CD8-positive, alpha-beta memory T cell (primary cell): ENCODE measurements at places on chromosomes 6 and 20.
A peak's percentile ranks its signal among the peaks of the same experiment; 100 is the strongest.

GRCh38 chr6:40796260-40797221 is 209.4 kb upstream of the LRFN2 start:
- DNase-seq, result no peak

GRCh38 chr6:155701342-155701741 is 245.7 kb upstream of the NOX3 start:
- DNase-seq, result no peak

- DNase-seq, result no peak
These were observed 56.4 kb downstream of the LYRM4 start for GRCh38 chr6:5204376-5204775.

DNA sequence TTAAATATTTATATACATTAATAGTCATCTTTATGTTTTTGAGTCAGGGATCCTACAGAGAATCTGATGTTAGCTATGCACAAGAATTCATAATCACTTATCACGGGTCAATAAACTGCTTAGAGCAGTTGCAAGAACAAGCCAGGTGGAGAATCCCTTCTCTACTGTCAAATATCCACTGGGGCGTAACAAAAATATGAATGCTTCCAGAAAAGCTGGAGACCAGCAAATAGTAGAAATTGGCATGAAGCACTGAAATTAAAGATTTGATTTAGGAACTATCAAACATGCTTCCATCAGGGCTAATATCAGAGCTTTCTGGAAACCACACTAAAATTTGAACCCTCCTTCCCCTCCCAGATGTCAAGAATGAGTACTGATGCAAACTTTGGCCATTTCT is 37.3 kb downstream of the ADGRG6 start:
- no peak for DNase-seq

GRCh38 chr20:63966944-63967322 is 2.8 kb downstream of the ZNF512B start:
- no peak for DNase-seq

- peak; percentile 40 for DNase-seq
These were observed 274.9 kb downstream of the UTRN start for GRCh38 chr6:144559865-144560593.

DNA sequence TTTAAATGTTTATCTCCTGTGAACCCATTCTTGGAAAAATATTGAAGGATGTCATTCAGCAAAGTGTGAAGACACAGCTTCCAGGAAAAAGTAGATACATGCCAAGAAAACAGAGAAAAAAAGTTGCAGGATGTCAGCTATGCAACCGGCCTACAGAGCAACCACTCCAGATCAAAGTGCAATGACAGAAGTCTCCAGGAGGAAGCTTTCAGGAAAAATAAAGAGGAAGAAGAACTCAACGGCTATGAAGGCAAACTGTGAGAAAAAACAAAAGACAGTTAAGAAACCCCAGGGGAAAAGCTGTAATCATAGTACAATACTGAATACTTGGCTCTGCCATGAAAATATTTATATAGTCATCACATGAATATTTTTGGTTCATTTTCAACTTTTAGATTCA is 30.6 kb downstream of the REPS1 start:
- no peak for DNase-seq

- DNase-seq, result no peak
These were observed 229.8 kb downstream of the SOD2 start for GRCh38 chr6:159463119-159463829.

DNA sequence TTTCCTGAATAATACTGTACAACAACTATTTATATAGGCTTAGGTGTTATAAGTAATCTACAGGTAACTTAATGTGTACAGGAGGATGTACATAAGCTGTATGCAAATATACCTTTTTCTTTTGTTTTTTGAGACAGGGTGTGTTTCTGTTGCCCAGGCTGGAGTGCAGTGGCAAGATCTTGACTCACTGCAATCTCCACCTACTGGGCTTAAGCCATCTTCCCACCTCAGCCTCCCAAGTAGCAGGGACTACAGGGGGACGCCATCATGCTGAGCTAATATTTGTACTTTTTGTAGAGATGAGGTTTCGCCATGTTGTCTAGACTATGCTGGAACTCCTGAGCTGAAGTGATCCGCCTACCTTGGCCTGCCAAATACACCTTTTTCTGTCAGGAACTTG is 191.7 kb upstream of the ZNF217 start:
- no peak for DNase-seq

DNA sequence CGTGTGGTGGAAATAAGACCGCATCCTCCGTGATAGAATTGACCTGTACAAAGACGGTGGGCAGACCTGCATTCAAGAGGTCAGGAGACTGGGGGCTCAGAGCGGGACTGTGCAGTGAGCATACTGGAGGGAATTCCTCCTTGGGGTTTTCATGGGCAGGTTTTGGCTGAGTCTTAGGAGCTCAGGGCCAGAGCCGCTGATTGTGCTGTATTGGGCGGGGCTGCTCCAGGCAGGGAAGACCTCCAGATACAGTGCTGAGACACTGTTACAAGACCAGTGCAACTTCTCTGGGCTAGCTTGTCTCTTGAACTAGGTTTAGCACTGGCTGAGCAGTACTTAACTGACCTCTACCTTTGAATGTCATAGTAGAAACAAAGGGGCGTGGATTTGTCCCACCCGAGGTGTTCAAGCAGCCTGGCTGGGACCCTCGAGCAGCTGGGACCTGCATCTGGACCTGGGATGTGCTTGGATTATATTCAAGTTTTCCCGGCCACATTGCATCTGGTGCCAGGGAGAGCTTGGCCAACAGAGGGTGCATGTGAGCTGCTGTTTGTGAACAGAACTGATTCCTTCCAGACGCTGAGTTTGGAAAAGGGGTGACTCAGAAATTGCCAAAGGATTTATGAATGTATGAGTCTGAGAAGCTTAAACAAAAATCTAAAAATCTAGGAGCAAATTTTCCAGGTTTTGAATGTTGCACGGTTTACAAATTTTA is 33.4 kb upstream of the SLC22A1 start:
- DNase-seq, result no peak

DNA sequence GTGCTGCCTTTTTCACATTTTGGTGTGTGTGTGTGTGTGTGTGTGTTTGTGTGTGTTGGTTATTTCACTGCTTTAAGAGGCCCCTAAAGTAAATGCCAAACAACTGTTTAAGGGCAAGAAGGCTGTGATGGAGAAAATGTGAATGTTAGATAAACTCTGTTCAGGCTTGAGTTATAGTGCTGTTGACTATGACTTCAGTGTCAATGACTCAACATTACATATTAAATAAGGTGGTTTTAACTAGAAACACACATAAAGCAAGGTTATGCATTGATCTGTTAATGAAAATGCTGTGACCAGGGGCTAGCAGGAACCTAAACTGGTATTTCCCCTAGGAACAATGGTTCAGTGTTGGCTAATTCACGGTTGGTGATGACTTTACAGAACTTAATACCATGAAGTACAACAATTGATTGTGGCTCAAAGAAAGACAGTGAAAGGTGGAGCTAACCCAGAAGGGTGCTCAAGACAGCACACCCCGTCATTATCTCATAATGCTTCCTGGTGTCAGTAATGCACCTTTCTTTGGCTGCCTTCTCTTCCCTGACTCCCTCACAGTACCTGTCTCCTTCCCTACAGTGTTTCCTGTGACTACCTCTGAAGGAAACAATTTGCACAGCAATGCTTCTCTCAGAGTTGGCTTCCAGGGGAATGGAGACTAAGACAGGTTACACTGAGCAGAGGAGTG is 116.1 kb downstream of the RIN2 start:
- DNase-seq, result no peak

DNA sequence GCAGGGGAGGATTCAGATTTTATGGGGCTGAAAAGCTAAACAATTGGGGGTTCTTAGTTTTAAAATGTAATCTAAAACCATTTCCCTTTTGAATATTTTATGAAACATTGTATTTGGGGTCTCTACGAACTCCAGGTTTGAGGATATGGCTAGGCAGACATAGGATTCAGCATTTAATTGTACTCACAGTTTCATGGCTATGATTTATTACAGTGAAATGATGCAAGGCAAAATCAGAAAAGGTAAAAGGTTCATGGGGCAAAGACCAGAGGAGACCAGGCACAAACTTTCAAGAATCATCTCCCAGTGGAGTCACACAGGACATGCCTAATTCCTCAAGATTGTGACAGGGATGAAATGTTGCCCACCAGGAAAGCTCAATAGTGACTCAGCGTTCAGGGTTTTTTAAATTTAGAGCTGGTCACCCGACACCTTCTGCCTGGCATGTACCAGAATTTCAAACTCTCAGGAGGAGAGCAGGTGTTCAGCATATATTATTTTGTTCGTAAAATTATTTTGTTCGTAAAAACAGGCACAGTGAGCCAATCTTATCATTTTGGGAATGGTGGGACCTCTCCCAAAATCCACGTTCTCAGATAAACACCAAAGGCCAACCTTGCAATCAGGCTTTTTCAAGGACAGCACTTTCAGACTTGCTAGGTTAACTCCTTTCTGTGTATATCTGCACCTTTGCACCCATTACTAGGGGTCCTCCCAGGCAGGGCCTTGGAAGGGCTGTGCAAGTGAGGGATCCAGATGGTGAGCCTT is 270.3 kb downstream of the NKAIN2 start:
- no peak for DNase-seq

DNA sequence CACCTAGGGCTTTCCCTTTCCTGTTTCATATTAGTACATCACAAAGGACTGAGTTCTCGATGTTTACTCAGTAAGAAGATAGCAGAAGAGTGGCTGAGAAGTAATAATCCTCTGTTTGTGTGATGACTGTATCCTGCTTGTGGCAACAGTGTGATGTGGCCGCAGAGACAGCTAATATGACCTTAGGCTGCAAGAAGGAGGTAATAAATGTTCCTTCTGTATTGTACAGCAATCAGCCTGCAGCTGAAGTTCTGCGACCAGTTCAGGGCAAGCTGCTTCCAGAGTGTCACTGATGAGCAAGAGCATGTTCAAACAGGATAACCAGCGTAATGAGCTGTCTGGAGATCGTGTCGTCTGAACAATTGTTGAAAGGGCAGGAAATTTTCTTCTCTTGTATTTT is 70.9 kb downstream of the OPN5 start:
- DNase-seq, result no peak

DNA sequence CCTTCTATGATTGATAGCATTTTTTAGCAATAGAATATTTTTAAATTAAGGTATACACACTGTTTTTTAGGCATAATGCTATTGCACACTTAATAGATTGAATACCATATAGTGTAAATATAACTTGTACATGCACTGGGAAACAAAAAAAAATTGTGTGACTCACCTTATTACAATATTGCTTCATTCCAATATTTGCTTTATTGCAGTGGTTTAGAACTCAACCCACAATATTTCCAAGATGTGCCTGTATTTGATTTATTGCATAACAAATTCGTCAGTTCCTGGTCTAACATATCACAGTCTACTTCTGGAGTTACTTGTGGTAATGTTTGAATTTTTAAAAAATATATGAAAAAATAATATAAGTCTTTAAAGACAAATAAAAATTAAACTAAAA is 41.9 kb upstream of the DEFB112 start:
- DNase-seq, result no peak
